ENCODE measurements at places on chromosomes 7 and 10.

DNA sequence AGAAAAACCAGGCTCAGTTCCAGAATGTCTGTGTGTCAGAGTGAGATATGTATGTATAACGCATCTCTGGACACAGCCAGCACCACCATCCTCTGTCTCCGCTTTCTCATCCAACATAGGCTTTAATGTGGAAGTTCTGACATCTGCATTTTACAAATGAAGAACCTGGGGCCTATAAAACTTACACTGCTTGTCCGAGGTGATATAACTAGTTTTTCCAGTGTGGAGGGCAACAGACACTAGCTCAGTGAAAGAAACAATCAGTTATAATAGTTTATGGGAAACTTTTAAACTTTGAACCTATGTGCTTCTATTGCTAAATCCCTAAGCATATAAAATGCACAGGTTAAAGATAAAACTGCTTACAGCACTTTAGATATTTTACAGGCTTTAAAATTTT, 208.7 kb downstream of the CRPPA start:
- DNase-seq, result no peak

- DNase-seq, result no peak
Observed at GRCh38 chr10:59176241-59177030, at the start of gene PHYHIPL. Gene PHYHIPL (plus strand): TSS chr10:59176643. CDS start chr10:59176854, 211 bp downstream.

DNA sequence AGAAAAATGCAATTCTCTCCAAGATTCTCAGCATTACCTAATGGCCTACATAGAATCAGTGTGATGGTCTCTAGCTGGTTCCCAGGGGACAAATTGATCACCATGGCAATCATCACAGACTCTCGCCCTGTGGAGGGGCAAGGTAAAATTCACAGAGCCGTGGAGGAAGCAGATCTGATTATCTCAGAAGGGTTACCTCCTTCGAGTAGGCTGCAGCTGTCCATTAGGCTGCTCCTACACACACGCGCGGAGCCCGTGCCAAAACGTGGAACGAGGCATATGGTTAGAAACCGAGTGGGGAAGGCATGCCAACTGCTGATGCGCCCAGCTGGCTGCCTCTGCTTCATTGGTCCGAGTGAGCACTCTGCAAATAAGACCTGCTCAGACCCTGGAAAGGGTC, 52.8 kb upstream of the PTER start:
- no peak for DNase-seq

GRCh38 chr10:49741108-49741995, 20.8 kb downstream of the OGDHL start:
- DNase-seq, result no peak

DNA sequence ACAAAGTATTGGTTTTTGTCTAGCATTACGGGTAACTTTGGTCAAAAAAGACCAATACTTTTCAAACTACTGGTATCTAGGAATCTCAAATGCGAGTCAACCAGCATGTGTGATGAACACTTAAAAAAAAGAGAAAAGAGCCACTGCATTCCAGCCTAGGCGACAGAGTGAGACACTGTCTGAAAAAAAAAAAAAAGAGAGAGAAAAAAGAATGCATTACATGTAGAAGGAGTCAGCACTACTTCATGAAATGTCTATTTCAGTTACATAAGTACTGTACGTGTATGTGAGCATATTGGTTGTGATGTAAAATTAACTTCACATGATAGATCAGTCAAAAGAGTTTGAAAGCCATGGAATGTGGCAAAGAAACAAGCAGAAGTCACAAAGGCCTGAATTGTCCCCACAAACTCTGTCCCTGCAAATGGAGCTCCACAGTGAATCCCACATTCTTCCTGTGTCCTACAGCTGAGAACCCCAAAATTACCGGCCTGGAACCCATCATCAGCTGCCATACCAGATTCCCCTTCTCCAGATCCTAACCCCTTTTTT, 1.6 kb downstream of the DENND11 start:
- DNase-seq, result no peak

Measured in CD4-positive, alpha-beta T cell treated with Interleukin-6 at 100 ng/mL for 8 hours (primary cell).